CD14-positive monocyte (primary cell): ENCODE measurements at places on chromosomes 5 and 9.

- DNase-seq, result no peak
These were observed 37.2 kb upstream of the ADAMTS2 start for GRCh38 chr5:179382486-179382885.

DNA sequence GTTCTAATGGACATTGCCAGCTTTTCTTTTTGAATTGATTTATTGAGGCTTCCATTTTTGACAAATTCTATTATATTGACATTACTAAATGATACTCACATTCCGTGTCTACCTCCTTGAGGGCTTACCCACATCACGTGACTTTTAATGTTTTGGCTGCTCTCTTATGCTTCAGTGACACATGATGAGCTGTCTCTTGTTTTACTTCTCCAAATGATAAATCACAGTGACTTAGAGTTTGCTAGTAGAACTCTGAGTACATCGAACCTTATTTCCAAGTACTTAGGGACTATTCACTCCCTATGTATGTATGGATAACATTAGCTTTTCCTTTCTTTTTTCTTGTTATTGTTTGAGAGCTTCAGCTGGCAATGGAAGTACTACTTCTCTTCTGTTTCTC is 169.8 kb upstream of the KCNN2 start:
- no peak for DNase-seq

- DNase-seq, result no peak
These were observed 78.2 kb downstream of the CYFIP2 start for GRCh38 chr5:157343842-157344790.

DNA sequence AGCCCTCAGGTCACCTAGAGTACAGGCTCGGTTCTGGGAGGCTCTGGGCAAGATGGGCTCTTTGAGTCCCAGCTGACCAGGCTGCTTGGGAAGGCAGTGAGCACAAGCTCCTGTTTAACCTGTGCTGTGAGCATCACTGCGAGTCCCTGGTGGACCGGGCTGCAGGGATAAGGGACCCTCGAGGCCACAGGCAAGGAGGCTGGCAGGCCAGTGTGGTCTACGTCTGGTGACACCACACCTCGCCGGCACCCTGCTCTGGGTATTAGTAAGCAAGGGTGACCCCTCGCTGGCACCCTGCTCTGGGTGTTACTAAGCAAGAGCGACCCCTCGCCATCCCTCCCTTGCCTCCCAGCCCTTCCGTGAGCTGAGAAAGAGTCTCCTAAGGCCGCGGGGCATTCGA is 125.9 kb upstream of the FOXD4L5 start:
- no peak for DNase-seq

DNA sequence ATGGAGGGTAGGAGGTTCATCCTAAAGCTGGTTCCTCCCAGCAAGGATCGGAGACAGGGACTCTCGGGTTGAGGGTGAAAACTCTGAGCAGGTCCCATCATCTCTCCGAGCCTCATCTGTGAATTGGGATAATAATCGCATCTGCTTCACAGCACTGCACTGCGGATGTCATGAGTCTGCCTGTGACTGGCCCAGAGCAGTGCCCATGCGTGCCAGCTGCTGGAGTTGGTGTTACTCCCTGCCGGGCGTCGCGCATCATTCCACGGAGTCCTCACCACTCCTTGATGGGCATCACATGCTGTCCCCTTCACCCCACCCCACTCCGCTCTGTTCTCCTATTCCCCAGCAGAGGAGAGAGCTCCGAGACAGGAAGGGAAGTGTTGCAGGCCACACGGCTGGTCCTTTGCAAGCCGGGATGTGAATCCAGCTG is 35.1 kb upstream of the ORM1 start:
- no peak for DNase-seq
